ELR (cell line): ENCODE measurements at places on chromosomes 2 and 18.

- DNase-seq: no peak
These were observed 132.1 kb upstream of the HAAO start for GRCh38 chr2:42924418-42924886.

- DNase-seq: no peak
These were observed 200.3 kb downstream of the NYAP2 start for GRCh38 chr2:225599856-225600255.

DNA sequence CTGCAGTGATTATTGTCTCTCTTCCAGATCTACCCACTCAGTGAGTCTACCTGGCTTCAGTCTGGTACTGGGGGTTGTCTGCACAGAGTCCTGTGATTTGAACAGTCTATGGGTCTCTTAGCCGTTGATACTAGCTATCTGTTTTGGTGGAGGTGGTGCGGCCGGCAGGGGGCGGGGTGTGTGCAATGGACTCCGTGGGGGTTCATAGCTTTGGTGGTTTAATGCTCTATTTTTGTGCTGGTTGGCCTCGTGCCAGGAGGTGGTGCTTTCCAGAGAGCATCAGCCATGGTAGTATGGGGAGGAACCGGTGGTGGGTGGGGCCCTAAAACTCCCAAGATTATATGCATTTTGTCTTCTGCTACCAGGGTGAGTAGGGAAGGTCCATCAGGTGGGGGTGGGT, 1120.1 kb upstream of the FAM98A start:
- no peak for DNase-seq

DNA sequence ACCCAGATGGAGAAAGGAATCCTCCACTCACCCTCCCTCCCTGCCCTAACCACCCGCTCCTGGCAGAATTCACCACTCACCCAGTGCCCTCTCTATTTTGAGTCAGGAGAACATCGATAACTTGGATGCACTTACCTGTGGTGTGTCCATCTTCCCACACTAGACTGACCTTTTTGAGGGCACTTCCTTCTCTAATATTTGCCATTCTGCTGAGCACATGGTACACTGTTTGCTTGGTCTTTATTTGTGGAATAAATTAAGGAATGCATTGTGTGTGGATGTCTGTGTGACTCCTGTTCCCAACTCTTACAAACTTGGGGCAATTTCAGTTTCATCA, 133.7 kb downstream of the ACKR3 start:
- no peak for DNase-seq

GRCh38 chr2:24816884-24817283, 23.7 kb downstream of the CENPO start:
- DNase-seq: peak; percentile 91

- DNase-seq: no peak
These were observed 6.3 kb upstream of the GKN2 start for GRCh38 chr2:68959001-68959400.

DNA sequence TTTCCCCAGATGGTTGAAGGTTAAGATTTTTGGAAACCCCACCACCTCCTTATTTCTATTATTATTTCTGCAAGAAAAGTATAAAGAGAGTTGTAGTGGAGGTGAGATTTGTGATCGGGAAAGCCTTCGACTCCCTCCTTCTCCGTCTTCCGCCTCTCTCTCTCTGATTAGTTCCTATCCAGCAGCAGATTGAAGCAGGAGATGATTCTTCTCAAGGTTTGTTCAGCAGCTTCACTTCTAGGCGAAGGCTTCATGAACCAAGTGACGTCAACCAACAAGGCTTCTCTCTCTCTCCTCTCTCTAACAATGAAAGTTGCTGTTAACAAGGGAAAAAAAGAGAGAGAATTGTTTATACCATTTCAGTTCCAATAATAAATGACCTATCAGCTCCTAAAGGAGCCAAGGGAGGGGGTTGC, at the start of gene BAZ2B:
BAZ2B (minus strand) TSS at position 263 of the 416 bp plus-strand sequence. CDS start 137,829 bp downstream, outside the sequence.
- DNase-seq: peak; percentile 86

DNA sequence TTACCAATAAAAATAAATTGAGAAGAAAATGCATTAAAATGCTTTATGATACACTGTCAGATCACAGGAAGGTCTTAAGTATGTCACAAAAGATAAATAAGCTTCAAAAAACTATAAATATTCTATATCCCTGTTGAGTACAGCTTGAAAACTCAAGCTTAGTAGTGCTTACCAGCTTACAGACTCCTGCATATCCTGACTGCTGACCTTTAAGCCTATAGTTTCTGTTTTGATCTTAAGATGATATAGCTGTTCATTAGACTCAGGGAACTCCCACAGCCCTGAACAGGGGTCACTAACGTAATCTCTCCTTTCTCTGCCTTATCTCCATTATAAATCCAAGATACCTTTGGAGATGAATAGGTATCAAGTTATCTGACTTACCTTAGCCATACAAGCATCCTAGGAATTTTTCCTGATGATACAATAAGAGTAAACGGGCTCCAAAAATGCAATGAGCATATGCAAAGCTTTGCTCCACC, 93.7 kb upstream of the RBBP8 start:
- DNase-seq: no peak

GRCh38 chr2:224892574-224893204, 149.6 kb downstream of the DOCK10 start:
- no peak for DNase-seq

DNA sequence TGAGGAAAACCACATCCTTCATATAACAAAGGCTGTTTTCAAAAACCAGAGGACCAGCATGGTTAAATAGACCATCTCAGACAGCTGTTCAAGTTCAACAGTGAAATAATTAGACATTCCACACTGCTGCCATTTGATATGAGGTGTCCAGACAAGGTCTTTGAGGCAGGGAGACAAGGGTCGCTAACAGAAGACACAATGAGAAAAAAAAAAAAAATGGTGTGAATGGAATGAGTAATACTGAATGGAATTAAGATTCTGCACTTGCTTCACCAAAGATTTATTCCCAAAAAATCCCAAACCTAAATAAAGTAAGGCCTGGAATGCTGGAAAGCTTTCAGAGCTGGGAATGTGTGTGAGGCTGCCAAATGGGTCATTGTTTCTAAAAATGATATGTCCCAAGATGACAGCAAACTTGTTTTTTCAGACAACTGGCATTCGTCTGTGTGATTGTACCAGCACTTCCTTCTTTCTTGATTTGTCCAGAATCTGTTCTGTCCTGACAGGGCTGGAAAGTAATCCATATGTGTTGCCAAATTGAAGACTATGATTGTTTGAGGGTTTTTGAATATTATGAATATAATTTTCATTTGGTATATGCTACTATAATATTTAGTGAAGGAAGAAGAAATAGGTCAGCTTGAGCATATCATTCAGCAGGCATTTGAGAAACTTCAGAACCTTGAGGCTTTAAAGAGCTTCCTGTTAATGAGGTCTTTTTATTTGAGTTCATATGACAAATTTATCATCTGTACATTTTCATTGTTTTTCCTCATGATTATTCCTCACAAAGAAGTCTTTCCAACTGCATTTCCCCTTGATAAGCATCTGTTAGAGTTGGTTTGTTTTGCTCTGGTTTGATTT, 85.2 kb upstream of the ITGA4 start:
- DNase-seq: peak; percentile 51
